ENCODE measurements at places on chromosomes 6 and 20.

DNA sequence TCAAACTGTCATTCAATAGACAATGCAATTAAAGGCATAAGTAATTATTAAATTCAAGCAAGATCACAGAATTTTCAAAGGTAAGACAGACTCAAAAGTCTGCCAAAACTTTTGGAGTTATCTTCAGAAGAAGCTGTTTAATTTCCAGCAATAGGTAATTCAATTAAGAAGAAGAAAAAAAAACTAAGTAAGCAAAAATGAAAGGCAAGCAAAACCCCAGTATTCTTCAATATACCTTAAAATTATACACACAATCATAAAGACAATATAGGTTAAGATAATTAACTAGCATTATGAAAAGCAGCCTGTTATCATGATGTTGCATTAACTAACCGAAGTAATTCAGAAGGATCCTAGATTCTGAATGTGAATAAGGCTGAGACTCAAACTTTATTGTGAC is 3.5 kb downstream of the LATS1 start:
- no peak for DNase-seq

- no peak for DNase-seq
Observed at GRCh38 chr6:61951586-61951985, 334.4 kb downstream of the KHDRBS2 start.

DNA sequence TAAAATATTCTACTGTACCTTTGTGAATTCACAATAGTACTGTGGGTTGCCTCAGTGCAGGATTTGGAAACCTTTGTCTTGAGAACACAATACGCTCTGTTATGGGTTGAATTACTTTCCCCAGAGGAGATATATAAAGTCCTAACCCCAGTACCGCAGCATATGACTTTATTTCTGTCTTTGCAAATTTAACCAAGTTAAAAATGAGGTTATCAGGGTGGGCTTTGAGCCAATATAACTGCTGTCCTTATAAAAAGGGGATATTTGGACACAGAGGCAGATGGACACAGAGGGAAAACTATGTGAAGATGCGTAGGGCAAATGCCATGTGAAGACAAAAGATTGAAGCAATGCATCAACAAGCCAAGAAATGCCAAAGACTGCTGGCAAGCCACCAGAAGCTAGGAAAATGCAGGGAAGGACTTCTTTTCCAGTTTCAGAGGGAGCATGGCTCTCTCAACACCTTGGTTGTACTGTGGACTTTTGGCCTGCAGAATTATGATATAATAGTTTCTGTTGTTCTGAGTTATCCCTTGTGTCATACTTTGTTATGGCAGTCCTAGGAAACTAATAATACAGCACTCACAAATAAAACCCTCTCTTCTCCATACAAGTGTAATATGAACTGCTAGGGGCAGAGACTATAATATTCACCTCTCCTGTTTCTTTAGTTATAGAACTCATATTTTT is 292.6 kb upstream of the SPTLC3 start:
- DNase-seq, result no peak

DNA sequence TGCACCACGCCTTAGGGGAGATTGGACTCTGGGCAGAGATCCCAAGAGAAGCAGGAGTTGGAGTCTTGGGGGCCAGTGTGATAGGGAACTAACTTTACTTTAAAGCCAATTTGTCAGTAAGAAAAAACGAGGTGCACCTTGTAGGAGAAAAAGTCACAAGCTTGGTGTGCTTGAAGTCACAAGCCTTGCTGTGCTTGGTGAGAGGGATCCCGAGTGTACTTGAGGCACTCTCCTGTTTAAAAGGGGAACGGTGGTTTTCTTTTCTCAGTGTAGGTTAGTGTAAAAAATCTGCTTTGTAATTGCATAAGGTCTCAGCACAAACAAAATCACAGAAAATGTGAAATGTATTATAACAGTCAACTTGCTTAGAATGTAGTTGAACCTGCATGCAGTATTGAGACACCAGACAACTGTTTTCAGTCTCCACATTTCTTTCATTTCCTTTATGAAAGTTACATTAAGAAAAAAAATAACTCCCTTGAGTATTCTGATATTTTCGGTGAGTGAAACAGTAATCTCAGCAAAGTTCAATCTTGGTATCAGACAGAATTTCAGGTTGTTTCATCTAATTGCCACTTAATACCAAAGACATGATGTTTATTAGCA is 111.1 kb upstream of the DUSP22 start:
- DNase-seq, result no peak

DNA sequence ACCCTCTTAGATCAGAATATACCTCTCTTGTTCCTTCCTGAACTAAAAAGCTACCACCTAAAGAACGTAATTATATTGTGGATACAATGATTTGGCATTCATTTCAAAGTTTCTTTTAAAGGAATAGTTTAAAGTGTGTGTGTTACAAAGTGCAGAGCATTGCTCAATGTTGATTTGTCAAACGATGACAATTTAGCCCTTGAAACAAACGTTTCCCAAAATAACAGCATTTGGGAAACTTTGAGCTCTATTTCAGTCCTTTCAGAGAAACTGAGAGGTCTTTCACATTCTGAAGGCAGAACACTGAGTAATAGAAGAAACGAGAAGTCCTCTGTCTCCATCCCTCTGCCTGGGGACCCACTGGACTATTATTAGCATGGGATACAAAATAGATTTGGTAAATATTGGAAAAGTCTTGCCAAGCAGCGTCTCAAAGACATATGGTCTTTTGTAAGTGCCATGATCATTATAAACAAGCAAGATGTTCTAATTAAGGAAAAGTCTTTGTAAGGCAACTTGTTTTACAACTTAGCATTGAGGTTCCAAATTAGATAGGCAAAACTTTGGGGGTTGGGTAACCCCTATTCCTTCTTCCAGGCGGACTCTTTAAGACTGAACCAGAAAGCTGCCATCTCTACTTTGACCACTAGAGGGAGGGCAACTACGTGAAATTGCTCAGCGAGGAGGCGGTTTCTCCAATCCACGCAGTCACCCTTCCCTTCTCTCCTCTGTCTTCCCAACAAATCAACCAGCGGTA is 208.8 kb downstream of the RNF144B start:
- peak; percentile 58 for DNase-seq

GRCh38 chr20:8671370-8671961 is 397.4 kb upstream of the PLCB4 start:
- no peak for DNase-seq

DNA sequence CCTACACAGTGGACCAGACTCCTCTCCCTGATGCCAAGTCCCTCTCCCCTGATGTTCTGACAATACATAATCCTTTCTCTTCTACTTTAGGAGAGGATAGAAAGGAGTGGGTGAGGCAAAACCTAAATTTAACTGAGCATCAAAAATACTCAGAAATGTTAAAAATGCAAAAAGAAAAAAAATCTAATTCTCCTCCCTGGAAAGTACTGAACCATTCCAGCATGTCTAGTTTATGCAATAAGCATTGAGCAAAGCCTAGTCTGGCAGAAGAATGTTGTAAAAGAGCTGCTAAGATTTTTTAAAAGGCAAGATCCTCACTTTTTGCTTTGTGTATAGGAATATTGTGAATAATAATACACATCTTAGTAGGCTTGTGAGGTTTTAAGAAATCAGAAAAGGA is 116.6 kb upstream of the STXBP5 start:
- no peak for DNase-seq

DNA sequence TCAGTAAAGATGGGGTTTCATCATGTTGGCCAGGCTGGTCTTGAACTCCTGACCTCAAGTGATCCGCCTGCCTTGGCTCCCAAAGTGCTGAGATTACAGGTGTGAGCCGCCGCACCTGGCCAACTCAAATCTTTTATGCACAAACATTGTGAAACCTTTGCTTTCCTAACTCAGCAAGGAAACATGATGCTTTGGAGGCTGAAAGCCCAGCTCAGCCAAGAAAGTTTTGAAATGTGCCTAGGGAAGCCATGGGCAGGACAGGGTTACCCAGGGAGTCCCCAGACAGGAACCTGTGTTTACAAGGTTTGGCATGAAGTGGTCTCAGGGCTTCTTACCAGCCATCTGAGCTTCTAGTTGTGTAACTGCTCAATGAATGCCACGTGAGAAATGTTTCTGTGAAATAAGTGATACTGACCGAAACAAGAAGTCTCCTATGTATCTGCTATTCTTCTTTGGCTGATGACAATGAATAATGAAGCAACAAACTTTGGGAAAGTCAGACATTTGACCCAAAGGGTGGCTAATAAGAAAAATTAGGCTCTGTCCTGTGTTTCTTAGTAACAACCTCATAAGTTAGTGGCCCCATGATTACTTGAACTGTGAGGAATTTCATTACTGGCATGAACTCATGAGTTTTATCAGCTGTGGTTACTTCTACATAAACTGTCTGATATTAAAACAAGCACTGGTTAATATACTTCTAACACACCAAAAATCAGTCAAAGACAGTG is 163.5 kb downstream of the KIF6 start:
- DNase-seq, result no peak

- DNase-seq, result no peak
Observed at GRCh38 chr6:73965539-73966029, 269.6 kb downstream of the CD109 start.

DNA sequence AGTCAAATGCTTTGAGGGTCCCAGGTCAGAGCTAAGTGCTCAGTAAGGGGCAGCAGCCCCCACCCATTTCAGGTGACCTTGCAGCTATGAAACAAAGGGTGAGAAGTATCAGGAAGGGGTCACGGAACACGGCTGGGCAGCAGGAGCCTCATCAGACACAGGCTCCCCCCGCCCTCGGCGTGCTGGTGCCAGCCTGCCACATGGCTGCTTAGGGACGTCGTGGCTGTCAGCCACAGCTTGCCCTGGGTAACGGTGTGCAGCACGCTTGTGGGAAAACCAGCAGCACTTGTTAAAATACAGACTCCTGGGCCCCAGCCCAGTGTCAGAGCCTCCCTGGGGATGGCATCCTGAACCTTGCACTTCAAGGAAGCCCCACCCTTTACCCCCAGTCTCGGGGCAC is 39.3 kb downstream of the SSR1 start:
- no peak for DNase-seq

GRCh38 chr6:121405306-121405705 is 30.1 kb upstream of the GJA1 start:
- DNase-seq, result no peak

- DNase-seq, result peak; percentile 53
Observed at GRCh38 chr6:6972456-6972855, 135.3 kb upstream of the RREB1 start.

DNA sequence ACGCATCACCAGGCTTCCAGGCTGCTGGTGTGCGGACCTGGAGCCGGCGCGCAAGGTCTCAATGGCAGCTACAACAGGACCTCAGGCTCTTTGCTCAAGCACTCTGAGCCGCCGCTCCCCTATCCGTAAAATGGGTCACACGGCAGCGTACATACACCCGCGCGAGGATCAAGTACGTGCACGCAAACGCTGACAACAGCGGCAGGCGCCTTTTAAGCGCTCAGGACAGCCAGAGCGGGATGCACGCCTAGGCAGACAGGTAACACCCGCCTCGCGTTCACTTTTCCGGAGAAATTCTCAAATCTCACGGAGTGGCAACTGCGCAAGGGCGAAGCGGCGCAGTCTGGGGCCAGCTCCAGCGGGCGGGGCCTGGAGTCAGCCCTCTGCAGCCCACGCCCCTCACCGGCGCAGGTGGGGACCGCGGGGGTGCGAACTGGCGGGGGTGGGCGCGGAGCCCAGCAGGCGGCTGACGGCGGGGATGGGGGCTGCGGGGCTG is 535 bp downstream of the EXOC2 start:
- DNase-seq, result peak; percentile 74

GRCh38 chr20:32535953-32536823 is 48.9 kb downstream of the NOL4L start:
- peak; percentile 21 for DNase-seq

DNA sequence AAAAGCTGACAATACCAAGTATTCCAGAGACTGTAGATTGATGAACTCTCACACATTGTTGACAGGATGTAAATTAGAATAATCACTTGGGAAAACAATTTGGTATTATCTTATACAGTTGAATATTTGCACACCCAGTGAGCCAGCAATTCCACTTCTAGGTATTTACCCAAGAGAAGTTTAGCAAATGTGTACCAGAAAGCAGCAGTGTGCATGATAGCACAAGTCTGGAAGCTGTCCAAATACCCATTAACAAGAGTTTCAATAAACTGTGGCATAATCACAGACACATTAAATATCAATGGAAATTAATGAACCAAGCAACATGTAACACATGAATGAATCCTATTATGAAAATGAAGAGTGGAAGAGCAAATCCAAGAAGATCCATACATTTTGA is 233.6 kb downstream of the TPBG start:
- no peak for DNase-seq

DNA sequence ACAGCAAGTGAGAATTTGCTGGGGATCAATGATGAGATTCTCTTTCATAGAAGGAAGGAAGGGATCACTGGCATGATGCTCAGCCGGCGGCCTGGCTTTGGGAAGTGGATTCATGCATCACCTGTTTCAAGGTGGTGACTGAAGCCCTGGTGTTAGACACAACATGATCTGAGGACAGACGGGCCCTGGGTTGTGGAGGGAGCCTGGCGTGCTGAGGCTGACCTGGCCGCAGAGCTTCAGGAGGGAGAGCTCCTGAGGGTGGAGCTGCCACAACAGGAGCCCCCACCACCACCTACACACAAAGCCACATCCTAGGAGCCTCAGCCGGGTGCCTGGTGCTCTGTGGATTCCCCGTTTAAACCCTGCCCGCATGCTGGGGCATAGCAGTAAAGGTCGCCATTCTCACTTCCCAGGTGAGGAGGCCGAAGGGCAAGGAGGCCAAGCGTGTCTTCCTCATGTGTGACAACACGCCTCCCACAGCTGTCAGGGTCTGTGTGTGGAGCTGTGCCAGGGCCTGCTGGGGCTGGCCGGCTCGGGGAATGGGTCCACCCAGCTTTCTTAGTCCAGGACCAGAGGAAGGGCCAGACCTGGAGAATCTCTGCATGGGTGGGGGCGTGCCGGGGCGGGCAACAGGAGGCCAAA is 107.0 kb downstream of the ERMARD start:
- DNase-seq, result no peak

- DNase-seq, result no peak
Observed at GRCh38 chr20:10508060-10508459, 73.0 kb downstream of the SLX4IP start.

- peak; percentile 99 for DNase-seq
Observed at GRCh38 chr20:36808317-36809257, 35.0 kb upstream of the DSN1 start.
